ENCODE measurements at places on chromosomes 6 and 20.

GRCh38 chr20:2128542-2128941 is 26.9 kb downstream of the STK35 start:
- DNase-seq = no peak

DNA sequence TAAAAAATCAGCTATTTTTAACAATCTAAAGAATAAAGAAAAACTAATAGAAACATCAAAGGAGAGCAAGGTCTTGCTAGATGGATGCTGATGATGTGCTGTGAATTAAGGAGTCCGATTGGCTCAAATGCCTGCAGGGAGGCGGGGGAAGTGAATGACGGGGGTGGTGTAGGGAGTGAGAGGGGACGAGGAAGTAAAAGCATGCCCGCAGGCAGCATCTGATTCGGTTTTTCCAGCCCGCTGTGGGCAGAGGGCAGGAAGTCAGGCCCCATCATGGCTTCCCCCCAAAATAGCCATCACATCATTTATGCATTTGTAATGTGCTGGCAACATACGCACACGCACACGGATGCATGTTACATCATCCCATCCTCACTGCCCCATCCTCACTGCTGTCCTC is 10.3 kb downstream of the RSPO4 start:
- DNase-seq = no peak

- no peak for DNase-seq
Observed at GRCh38 chr6:161254126-161254463, 19.8 kb downstream of the AGPAT4 start.

- DNase-seq = no peak
Observed at GRCh38 chr20:48718786-48719578, 108.8 kb downstream of the PREX1 start.

GRCh38 chr6:170091639-170092579 is 199.0 kb downstream of the DLL1 start:
- no peak for DNase-seq

DNA sequence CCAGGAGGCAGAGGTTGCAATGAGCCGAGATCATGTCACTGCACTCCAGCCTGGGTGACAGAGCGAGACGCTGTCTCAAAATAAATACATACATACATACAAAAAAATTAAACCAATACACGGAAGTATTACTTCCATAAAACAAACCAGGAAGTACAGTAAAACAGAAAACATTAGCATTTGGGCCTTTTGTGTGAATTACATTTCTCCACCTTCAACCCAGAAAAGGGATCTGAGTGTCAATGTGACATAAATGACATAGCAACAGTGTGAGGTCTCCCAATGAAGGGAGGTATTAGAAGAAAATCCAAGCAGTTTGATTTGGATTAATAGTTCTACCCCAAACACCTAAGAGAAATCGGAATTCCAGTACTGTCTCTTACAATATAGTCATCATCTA is 10.1 kb downstream of the CSNK2A1 start:
- DNase-seq = no peak

Data from vagina (tissue), 2 donors.